ENCODE measurements at places on chromosomes 7 and 10.

DNA sequence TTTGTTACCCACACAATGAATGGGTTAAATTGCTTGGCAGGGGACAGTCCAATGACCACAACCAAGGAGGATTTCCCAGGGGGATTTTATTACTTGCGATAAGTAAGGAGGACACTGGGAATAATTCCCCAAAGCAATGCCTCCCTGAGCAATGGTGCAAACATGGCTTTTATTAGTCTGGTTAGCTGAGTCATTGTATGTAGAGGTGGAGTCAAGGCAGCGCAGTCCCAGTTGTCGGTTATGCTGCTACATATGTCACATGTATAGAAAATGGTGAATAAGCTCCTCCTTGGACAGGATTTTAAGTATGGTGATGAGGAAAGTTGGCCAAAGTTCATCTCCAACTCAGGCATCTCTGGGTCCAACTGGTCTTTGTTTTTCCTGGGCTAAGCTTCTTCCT lies 3.9 kb upstream of the TRIM4 start:
- no peak for DNase-seq

- no peak for DNase-seq
Measured at GRCh38 chr10:79185067-79185774, 116.5 kb downstream of the ZMIZ1 start.

DNA sequence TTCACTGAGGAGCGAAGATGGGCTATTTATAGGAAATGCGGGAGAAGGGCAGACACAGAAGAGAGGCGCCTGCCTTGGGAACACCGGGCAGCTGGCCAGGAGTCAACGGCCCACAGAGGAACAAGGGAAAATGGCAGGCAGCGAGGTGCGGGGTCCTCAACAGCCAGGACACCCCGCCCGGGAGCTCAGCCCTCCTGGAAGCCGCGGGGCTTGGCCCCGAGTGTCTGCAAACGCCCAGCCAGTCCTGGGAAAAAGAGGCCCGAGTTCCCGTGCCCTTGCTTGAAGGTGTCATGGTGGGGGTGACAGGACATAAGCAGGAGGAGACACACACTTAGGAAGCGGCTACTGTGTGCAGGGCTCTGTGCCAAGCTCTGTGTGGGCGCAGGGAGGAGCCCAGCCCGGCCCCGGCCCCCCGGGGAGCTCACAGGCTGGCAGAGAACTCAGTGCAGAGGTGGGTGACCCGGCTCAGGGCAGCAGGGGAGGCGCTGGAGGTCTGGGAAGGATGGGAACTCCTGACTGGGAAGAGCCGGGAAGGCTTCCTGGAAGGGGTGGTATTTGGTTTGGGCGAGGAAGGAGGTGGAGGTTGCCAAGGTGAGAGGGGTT lies 79.9 kb downstream of the ELFN1 start:
- DNase-seq: no peak

DNA sequence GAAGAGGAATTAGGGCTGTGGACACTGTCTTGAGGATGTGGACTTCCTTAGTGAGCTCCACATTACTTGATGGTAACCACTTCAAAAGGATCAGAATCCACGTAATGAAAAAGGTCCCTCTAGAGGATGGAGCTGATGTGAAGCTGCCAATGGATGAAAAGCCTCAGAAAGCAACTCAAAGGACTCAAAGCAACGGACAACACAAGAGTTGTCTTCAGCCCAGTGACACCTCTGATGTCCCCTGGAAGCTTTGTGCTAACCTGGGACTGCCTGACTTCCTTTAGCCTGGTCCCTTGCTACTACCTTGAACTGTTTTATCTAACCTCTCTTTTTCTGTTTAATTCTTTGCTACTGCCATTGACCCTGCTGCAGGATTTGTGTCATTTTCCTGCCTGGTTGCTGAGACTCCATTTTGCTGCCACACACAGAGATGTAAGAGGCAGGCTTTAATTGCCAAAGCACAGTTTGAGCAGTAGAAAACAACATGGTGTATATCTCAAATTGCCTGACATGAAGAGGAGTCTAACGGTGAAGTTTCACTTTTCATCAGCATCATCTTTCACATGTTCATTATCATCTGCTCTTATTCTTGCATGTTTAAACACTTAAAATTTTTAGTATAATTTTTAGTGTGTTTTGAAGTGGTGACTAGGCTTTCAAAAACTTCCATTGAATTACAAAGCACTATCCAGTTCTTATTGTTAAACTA lies 11.1 kb upstream of the SGCE start:
- no peak for DNase-seq

- DNase-seq: no peak
Measured at GRCh38 chr7:28517606-28518005, 105.3 kb downstream of the CREB5 start.

GRCh38 chr7:146948703-146949102 lies 832.1 kb downstream of the CNTNAP2 start:
- no peak for DNase-seq

DNA sequence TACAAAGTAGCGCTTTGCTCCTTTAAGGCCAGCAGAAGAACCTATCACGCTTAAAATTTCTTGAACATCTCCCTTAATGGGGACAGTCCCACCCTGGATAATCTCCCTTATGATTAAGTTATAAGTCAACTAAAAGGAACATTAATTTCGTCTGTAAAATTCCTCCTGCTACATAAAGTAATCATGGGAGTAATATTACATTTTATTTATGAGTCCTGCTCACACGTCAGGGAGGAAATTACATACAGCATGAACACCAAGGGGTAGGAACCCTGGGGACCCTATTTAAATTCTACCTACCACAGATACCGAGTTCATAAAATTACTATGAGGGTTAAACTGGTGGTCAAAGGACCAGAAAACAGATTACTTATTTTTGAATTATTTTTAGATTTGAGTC lies 926.6 kb upstream of the MBL2 start:
- DNase-seq: no peak

GRCh38 chr7:72097226-72097625 lies 314.9 kb downstream of the CALN1 start:
- no peak for DNase-seq

GRCh38 chr10:26378861-26379294 lies 59.3 kb upstream of the APBB1IP start:
- DNase-seq: no peak

DNA sequence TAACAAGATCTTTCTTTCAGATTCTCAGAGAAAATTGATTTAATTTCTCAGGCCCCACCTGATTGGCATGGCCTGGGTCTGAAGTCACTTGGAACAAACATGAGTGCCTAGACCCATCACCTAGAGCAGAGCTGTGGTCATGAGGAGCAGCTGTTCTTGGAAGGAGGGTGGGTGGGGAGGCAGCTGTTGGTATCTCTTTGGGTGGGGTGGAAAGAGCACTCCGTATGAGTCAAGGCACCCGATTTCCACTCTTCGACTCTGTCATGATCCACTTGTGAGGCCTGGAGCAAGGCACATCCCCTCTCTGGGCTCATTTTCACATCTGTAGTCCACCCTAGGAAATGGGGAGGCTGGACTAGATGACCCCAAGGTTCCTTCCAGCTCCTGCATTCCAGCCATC lies 156.7 kb downstream of the C10orf105 start:
- no peak for DNase-seq

DNA sequence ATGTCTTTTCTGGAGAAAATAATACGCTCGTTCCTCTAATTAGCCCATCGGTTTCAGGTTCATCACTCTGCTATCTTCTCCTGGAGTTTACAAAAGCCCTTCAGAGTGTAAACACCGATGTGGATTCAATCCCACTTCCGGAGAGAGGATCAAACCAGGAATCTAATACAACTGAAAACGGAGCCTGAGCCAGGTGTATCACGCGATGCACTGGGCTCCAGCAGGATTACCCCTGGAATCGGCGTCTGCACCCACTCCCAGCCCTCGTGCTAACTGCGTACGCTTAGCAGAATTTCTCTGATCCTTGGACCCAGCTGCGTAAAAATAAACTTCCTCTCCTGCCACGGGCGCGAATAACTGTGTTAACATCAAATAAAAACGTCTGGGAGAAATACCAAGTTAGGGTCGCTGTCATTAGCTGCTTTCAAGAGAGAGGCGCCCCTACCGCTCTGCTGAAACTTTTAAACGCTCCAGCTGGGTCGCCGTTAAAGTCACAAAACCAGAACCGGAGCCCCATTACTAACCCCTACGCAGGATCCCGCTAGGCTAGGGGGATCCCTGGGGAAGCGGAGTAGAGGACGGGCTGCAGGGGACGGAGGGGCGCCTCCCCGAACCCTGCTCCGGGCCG lies 502 bp downstream of the ZNF3 start:
- DNase-seq: no peak

- DNase-seq: peak; percentile 24
Measured at GRCh38 chr10:22437620-22438588, 92.6 kb downstream of the SPAG6 start.

GRCh38 chr7:75938921-75939320 lies 24.0 kb downstream of the POR start:
- DNase-seq: no peak

- no peak for DNase-seq
Measured at GRCh38 chr10:11425676-11426075, 185.8 kb downstream of the USP6NL start.

DNA sequence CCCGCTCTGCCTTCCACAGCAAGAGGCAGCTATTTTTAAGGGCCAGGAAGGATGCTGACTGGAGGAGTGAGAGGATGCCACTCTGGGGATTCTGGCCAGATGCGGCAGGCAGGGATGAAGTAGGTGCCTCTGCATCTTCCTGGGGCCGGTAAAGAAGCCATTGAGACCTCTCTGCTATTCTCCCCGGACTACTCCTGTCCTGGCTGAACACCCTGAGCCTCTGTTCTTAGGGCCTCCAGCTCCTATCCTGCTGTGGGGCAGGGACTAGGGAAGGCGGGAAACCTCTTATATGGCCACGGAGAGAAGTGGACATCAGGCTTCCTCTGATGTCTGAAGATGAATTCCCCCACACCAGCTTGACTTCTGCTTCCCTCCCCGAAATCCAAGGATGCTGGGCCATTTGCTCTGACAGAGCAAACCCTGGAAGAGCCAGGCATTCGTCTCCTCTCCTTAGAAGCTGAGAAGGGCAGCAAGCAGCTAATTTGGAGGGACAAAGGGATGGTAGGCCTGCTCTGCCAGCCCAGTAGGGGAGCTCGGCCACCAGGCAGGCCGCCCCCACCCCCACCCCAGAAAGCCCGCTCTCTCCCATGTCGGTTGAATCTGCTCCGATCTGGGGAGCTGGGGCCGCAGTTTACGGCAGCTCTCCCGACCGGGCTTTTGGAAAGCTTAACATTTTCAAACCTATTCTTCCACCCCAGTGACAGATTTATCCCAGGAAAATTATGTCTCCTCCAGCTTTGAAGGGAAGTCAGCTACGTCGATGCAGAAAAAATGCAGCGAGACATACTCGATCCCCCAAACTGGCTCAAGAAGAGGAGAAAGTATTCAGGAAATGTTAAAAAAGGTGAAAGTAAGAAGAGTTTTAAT lies 2.8 kb downstream of the FGF8 start:
- DNase-seq: no peak

DNA sequence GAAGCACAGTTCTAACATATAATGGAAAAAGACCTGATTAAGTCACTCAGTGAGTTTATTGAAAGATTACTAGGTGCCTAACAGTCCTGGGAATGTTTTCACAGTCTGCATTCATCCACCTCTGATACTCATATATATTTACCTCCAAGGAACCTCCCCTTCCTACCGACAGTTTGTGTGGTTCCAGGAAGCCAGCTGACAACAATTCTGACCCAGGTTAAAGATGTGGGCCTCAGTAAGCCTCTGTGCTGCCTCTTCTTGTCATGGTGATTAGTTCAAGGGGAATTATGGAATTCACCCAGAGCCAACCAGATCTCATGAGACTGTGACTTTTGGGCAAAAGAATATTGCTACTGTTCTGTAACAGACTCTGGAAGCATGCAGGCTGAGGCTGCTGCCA lies 186.8 kb downstream of the NXPH1 start:
- DNase-seq: no peak

- DNase-seq: no peak
Measured at GRCh38 chr7:36391436-36392198, 2.0 kb downstream of the ANLN start.

DNA sequence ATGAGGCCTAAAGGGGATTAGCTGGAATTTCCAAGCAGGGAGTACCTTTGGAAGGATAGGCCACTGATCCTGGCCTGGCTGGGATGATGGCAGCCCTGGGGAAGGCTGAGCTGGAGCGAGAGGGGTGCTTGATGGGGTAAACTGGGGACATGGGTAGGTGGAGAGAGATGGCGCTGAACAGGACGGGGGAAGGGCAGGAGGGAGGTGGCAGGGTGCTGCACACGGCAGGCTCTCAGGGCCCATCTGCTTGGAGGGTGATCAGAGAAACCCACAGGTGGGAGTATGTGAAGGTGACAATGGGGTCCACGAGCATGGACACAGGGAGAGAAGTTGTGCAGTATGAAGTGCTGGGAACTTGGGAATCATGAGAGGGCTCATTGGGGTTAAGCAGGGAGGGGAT lies 10.3 kb downstream of the MAT1A start:
- no peak for DNase-seq

DNA sequence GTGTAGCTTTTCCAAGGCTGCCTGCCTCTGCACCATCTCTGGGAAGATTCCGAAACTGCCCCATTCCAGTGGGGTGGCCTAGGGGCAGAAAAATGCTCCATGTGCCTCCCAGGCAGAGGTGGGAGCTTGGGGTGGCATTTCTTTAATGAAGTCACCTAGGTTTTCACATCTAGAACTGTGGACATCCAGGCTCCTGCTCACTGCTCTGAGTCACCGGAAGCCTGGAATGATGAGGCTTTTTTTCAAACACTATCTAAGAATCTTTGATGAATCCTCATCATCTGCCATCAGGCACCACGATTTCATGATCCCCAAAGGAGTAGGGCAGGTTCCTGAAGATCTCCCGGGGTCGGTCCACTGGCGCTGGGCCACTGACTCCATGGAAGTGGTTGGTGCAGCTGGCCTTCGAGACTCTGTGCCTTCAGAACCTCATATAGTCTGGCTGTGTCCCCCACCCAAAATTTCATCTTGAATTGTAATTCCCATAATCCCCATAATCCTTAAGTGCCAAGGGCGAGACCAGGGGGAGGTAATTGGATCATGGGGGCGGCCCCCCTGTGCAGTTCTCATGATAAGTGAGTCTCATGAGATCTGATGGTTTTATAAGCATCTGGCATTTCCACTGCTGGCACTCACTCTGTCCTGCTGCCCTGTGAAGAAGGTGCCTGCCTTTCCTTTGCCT lies 37.1 kb downstream of the MTURN start:
- DNase-seq: no peak

DNA sequence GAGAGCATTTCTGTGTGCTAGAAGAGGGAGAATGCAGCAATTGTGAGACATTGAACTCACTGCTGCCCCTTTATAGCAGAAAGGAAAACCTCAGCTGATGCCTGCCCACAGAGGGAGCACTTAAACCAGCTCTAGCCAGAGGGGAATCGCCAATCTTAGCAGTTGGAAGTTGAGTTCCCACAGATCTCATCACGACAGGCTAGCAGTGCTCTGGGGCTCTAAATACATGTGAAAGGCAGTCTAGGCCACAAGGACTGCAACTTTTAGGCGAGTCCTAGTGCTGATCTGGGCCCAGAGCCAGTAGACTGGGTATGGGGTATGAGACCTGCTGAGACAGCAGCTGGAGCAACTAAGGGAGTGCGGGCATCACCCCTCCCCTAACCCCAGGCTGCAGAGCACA lies 25.2 kb upstream of the PRR15 start:
- no peak for DNase-seq

DNA sequence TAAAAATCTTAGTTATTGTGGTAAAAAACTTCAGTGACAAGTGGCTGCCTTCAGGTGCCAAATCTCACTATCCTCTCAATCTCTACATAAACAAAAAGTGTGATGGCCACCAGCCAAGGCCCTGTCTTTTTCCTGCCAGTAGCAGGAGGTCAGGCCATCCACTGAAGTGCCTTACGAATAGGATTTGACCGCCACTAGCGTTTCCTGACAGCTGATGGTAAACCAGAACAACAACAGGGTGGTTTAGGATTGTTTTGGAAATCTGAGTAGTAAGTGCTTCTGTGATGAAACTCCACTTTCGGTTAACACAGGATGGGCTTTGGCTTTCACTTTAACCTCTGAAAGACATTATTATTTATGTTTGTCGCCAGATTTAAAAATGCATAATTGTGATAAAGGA lies 55.7 kb upstream of the OGDHL start:
- DNase-seq: no peak
